ENCODE measurements at places on chromosomes 7 and 10.

- peak; percentile 8 for DNase-seq
Measured at GRCh38 chr7:14691597-14692203, 210.9 kb downstream of the DGKB start.

DNA sequence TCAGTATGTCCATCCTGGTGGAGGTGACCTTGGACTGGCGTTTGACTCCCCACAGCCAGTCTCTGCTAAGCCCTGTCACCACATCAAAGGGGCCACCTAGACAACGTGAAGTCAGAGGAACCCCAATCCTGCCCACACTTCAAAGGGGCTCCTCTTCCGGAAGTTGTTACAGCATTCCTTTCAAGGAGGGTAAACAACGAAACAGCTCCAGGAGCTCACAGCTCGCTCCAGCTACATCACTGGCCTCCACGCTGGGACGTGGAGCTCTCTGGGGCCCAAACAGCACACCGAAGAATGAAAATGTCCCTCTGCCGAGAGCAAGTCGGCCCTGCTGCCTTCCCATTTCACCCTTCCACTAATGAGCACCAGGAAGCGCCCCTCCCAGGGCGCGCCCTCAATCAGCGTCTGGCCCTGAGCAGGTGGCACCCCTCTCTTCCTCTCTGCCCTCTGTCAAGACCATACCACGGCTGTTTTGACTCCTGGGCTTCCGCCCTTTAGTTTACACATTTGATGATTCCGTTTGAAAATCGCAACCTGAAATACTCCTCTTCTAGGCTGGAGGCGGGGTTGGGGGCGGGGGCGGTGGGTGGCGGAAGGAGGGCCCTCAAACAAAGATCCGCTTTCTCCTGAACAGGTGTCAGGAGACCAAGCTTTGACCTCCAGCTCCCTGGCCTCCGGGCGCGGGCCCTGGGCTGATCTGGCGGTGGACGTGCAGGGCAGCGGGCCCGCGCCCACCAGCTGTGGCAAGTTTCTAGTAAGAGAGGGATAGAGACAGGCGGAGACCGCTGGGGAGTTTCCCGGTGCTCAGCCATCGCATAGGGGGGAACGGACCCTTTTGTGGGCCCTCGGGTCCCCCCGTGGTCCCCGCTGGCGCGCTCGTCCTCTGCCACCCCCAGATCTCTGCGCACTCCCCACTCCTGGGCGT lies 53.1 kb upstream of the KDM7A start:
- peak; percentile 37 for DNase-seq

DNA sequence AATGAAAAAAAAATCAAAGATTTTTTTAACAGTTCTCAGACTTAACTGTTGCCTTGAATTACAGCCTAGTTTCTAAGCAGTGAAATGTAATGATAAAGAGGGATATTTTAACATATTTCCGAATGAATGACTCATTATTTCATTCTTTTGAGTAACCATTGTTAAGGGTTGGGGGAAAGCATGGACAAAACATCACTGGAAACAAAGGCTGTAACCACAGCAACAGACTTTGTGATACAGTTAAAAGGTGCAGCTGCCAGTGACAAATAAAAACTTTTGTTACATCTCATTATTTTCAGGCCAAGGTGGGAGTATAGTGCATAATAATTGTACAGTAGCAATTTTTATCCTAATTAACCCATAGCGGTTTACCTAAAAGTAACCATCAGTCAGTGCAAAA lies 172.6 kb downstream of the LRRTM3 start:
- DNase-seq, result no peak

- no peak for DNase-seq
Measured at GRCh38 chr10:100755821-100756220, 10.4 kb downstream of the PAX2 start.

DNA sequence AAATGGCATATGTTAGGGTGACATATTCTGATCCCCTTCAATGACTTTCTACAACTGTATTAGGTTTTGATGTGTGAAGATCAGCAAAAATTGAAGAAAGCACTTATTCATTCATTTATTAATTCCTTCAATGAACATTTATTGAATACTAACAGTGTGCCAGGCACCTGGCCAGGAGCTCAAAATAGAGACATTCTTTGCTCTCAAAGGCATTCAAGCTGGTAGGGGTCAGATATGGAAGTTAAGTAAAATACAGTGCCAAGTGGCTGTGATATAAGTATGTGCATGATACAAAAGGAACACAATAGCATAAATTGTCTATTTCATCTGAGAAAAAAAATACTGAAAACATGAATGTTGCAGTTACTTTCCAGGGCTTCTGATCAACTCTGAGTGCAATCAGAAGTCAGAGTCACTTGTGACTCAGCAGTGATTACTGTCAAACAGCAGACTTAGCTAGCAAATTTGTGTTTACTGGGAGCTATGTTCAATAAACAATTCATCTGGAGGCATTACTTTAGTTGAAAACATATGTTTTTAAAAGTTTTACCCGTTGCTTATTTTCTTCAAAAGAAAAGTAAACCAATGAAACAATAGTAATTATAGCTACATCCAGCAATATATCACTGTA lies 60.4 kb upstream of the CACNB2 start:
- no peak for DNase-seq

GRCh38 chr7:71912476-71912875 lies 499.7 kb downstream of the CALN1 start:
- DNase-seq, result no peak

- no peak for DNase-seq
Measured at GRCh38 chr7:132654150-132654549, 77.9 kb upstream of the PLXNA4 start.

GRCh38 chr7:134505856-134506255 lies 21.5 kb upstream of the AKR1B10 start:
- DNase-seq, result no peak

DNA sequence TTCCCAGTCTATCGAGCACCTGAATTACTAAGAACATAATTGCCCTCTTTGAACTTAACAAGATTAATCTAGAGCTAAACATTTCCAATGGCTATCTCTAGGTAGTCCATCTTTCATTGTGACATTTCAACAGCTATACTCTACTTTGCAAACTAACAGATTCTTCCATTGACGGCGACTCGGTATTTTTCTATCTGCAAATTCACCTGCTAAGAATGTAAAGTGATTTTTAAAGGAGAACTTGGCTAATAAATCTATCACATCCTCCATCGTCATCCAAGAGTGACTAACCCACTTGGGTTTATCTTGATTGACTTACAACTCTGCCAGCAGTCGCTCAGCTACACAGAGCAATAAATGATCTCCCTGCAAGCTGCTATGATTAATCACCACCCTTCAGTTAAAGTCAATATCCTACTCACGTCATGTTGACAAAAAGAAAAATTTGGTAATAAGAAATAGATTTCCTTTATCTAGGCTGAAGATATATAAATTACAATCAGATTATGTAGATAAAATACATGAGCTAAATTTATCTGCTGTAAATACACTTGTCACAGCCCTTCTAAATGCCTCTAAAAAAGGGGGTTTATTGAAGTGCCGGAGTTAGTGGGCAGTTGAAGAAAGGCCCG lies 99.5 kb downstream of the SFMBT2 start:
- DNase-seq, result no peak

GRCh38 chr7:82317257-82317721 lies 126.3 kb downstream of the CACNA2D1 start:
- no peak for DNase-seq

- DNase-seq, result no peak
Measured at GRCh38 chr7:140391634-140392033, 6.7 kb downstream of the SLC37A3 start.

DNA sequence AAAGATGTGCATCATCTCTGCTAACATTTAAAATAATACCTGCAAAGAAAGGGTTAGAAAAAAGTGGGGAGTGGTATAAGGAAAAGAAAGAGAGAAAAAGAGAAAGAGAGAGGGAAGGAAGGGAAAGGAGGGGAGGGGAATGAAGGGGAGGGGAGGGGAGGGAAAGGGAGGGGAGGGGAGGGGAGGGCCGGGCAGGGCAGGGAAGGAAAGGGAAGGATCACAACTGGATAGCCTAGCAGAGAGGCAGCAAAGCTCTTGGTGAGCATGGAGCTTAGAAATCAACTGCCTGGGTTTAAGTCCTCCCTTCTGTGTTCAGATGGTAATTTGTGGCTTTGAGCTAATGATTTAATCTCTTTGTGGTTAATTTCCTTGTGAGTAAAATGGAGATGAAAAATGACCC lies 5.4 kb upstream of the FAM237B start:
- no peak for DNase-seq

DNA sequence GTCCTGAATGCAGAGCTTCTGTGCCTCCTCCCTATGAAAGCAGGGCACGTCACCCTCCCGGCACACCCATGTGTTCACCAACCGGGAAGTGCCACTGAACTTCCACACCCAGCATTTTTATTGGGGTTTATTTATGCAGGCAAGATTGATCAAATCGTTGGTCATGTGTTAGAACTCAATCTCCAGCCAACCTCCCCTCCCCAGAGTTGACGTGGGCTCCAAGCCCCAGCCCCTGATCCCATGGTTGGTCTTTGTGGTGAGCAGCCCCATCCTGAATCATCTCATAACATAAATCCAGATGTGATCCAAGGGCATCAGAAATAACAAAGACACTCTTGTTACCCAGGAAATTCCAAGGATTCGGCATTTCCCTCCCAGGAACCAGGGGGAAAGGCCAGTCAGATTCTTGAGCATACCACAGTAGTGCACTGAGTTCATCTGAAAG lies 151.2 kb downstream of the TPST1 start:
- no peak for DNase-seq

DNA sequence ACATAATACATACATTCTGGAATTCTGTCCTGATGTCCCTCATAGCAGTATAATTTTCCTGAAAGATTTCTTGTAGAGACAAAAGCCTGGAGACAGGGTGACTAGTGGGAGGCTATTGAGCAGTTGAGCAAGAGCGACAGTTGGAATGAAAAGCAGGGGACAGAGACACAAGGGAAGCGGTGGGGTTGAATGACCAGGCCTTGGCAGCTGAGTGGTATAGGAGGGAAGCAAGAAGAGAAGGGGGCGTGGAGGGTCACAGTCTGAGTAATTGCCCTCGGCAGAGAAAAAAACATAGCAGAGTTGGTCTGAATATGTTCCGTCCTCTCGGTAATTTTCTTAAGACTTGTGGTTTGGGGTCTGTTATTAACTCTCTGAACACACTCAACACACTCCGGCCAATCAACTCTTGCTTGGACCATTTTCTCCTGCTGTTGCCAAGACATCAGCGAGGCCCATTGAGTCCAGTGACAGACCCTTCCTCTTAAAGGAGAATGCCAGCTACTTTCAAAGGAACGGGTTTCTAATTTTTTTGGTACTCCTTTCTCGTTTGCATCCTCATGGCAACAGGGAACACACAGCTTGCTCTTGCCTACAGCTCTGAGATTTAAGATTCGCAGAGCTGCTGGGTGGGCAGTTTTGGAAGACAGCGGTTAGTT lies 5.3 kb upstream of the ACTR3B start:
- DNase-seq, result no peak

GRCh38 chr7:23520582-23520981 lies 11.2 kb downstream of the TRA2A start:
- no peak for DNase-seq

DNA sequence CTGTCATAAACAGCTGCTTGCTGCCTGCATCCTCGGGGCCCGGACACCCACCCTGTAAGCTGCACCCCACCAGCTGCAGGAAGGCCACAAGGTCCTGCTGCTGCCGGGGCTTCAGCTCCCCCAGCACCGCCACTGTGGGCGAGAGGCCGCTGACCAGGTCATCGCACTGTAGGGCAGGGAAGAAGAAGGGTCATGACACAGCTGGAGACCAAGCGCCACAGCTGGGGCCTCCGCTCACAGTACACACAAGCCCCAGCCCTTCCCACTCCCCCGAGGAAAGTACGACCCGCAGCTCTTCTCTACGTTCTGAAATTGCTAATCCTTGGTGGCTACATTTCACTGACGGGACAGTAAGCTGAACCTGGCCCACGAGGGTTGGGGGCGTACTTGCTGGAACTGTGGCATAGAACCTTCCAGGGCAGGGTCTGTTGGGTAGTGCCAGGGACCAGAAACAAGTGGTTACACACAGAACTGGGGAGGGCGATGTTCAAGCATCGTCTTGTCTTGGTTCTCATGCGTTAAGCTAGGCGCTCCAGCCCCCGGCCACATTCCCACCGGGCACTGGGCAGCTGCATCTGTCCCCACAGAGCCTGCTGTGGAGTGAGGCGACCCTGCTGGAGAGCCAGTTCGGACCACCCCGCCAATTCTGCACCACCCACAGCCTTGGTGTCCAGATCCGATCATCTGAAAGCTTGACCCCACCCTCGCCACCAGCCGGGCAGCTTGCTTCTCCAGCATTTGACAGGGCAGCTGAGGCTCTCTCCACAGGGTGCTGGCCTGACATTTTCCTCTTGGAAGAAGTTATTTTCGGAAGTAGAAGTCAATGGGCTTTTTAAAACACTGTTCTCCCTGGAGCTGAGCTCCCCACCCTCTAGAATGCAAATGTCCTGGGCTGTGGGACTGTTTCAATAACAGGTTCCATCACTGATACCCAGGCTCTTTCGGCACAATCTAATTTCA lies 50.8 kb downstream of the GSDME start:
- DNase-seq, result no peak

DNA sequence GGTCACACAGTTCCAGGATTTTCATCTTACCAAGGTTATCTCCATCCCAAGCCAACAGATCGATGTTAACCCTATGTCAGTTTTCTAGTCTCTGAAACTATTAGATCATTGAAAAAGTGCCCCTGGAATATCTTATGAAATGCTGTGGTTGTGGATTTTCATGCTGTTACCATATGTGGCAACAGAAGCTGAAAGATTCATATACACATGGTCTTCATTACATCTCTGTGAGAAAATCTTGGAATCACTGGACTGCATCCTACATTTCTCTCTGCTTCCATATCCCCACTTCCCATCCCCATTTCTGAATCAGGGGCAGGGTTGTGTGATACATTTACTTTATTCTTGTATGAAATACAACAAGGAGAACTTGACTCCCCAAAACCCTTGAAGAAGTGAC lies 146.1 kb downstream of the SLC16A9 start:
- no peak for DNase-seq

GRCh38 chr10:103709341-103709920 lies 145.9 kb downstream of the SH3PXD2A start:
- no peak for DNase-seq

- no peak for DNase-seq
Measured at GRCh38 chr10:45278860-45279498, 36.4 kb downstream of the OR13A1 start.

DNA sequence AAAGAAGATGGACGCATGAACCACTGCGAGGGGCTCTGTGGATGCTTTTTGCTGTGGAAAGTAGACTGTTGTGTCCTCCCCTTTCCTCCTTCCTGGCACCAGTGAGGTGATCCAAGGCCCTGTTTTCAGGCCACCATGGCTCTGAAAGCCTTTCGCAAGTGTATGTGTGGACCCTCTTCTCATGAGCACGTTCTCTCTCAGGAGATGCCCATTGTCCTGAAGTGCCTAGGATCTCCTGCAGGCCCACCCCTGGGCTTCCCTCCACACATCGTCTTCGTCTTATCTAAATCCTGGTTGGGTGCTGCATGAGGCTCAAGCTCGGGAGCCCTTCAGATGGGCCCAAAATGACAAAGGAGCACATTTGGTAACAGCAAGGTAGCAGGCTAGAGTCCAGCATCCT lies 188.2 kb downstream of the PTPN20 start:
- no peak for DNase-seq

GRCh38 chr7:33093266-33093665 lies 15.9 kb downstream of the RP9 start:
- no peak for DNase-seq

Measured in stimulated activated CD8-positive, alpha-beta memory T cell treated with anti-CD3 and anti-CD28 coated beads, Interleukin-2, amount 100 ng/mL, for 1 hour (primary cell).